AG04449 (cell line): ENCODE measurements at places on chromosomes 6 and 20.

- no peak for DNase-seq
Measured at GRCh38 chr6:90088009-90088408, 193.7 kb downstream of the GJA10 start.

DNA sequence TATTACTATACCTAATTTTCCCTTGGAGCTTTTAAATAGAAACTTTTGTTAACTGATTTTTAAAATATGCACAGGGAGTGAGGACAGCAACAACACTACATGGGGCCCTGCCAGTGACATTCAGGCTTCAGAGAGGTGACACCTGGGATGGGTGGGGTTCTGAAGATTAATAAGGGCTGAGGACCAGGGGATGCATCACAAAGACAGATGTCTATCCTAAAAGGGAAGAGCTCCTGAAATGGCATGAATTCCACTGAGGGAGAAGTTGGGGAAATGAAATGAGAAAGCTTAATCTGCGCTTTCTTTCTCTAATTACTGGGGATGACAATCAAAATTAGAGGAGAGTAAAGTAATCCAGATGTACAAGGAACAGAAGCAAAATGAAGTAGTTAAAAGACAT is 162.8 kb downstream of the BTBD9 start:
- no peak for DNase-seq

GRCh38 chr6:18330548-18331081 is 56.5 kb upstream of the RNF144B start:
- no peak for DNase-seq

DNA sequence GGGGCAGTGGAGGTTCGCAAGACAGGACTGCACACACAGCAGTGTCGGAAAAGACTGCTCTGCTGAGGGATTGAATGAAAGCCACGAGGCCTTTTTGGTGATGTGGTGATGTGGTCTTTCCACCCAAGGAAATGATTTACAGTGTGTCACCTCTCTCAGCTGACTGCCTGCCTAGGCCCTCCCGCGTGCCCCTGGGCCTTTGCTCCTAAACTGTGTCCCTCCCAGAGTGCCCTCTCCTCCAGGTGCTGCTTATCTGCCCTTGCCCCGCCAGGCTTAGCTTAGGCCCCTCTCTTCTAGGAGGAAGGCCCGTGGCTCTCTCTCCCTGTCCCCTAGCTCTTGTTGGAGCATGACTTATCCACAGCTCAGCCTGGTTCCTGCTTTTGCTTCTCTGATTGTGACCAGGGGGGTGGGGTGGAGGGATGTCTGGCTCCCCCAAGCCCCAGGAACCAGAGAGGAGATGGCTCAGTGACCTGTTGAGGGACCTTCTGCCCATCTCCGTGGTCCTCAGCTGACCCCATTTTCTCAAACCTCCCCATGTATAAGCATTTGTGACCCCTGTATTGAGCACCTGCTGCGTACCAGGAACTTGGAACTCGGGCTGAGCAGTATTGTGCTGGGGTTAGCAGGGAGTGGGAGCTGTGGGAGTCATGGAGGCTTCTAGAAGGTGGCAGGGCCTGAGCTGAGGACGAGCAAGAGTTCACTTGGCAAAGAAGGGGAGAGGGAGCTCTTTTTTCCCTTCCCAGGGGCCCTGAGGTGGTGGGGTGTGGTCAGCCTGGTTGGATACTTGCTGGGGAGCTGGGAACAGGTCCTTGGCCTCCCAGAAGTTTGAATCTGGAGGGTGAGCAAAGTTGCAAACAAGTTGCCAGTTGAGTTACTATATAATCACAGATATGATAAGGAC is 2.2 kb downstream of the SRC start:
- DNase-seq = no peak

DNA sequence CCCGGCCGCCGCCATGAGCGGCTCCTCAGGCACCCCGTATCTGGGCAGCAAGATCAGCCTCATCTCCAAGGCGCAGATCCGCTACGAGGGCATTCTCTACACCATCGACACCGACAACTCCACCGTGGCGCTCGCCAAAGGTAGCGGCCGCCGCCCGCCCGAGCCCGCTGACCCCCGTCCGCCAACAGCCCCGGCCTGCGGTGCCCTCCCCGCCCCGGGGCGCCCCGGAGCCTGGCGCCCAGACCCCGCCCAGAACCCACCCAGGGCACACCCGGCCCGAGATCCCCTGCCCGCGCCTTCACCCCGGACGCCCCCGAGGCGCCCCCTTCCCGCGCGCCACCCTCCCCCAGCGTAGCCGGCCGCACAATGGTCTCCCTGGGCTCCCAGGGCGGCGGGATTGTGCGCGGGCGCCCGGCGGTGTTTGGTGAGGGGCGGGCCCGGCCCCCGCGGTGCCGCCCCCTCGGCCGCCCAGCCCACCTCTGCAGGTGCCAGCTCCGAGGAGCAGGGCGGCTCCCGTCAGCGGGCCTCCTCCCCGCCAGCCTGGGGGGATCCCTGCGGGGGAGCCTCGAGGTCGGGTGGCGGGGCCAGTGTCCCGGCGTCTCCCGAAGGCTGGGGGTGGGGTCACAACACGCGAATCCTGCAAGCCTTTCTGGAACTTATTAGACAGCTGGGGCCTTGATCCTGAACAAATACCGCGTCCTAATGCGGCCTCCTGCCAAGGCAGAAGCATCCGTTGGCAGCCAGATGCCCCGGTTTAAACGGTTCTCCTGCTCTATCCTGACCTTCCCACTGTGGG is 577 bp downstream of the LSM14B start:
- DNase-seq = no peak
